ENCODE measurements at places on chromosomes 1 and 21.

- DNase-seq: no peak
Measured at GRCh38 chr1:193275773-193276172, 89.4 kb upstream of the B3GALT2 start.

DNA sequence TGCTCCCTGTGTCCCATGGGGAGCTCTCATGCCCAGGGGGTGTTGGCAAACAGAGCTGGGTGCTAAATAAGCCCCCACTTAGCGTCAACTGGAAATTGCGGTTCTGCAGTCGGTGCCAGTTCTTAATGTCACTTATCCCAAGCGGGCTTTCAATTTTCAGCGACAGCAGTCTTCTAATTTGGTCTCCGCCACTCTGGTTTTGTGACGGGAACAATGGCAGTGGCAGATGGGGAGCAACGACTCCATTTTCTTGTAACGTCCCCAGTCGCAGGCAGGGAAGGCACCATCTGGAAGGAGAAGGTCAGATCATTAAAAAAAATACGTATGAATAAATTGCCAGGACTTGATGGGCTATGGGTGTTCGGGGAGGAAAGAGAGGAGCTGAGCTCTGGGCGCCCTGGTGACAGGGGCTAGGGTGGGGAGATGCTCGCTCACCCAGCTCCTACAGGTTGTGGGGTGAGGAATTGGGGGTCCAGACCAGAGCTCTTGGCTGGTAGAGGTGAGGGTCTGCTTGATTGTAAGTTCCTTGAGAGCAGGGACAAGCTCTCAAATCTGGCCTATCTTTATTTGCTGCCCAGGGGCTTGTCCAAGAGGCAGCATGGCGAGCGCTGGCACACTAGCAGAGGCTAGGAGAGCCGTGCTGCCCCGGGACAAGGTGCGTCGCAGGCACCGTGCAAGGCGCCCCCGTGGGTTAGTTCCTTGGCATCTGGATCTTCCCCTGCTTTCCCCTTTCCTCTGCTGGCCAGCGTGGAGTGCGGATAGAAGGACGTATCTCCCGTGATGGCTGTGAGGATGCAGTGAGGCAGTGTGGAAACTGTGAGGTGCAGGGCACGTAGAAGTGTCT lies 105.8 kb downstream of the ARHGEF10L start:
- DNase-seq: no peak

- no peak for DNase-seq
Measured at GRCh38 chr1:117096951-117097408, 24.6 kb downstream of the TRIM45 start.

GRCh38 chr1:164589961-164590507 lies 31.1 kb downstream of the PBX1 start:
- no peak for DNase-seq

- DNase-seq: no peak
Measured at GRCh38 chr1:41479000-41479807, 5.3 kb downstream of the EDN2 start.

GRCh38 chr1:231584117-231584516 lies 42.5 kb upstream of the DISC1 start:
- no peak for DNase-seq

- no peak for DNase-seq
Measured at GRCh38 chr1:28458237-28459228, 47.3 kb upstream of the RCC1 start.

- no peak for DNase-seq
Measured at GRCh38 chr1:149978547-149979023, 31.9 kb downstream of the OTUD7B start.

DNA sequence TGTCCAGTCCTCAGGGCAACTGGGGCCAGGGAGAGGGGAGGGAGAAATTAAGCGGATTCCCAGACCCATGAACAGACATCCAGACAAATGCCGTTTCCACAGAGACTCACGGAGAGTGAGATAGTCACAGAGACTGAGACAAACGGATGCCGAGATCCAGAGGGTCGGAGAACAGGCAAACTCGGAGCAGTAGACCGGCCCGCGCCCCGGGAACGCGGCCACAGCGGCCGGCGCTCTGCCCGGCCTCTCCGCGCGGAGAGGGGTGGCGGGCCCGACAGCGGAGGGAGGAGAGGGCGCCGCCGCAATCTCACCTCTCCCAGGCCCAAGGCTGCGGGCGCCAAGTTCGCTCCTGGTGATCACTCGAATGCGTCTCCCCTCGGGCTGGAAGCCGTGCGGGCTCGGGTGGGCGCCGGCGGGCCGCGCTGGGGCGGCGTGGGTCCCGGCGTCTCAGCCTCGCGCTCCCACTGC lies 831 bp upstream of the FOXD2 start:
- no peak for DNase-seq

GRCh38 chr1:206419783-206420182 lies 50.5 kb upstream of the IKBKE start:
- no peak for DNase-seq

GRCh38 chr1:247429496-247429895 lies 13.5 kb downstream of the NLRP3 start:
- no peak for DNase-seq

- DNase-seq: no peak
Measured at GRCh38 chr1:201026836-201027235, 3.3 kb upstream of the KIF21B start.

- DNase-seq: no peak
Measured at GRCh38 chr1:87169263-87169910, 159.3 kb upstream of the LMO4 start.

GRCh38 chr1:164320790-164321731 lies 237.9 kb upstream of the PBX1 start:
- DNase-seq: no peak

- DNase-seq: no peak
Measured at GRCh38 chr1:215600867-215601266, 33.8 kb downstream of the KCTD3 start.

- no peak for DNase-seq
Measured at GRCh38 chr1:115218699-115219098, 119.3 kb downstream of the NGF start.

DNA sequence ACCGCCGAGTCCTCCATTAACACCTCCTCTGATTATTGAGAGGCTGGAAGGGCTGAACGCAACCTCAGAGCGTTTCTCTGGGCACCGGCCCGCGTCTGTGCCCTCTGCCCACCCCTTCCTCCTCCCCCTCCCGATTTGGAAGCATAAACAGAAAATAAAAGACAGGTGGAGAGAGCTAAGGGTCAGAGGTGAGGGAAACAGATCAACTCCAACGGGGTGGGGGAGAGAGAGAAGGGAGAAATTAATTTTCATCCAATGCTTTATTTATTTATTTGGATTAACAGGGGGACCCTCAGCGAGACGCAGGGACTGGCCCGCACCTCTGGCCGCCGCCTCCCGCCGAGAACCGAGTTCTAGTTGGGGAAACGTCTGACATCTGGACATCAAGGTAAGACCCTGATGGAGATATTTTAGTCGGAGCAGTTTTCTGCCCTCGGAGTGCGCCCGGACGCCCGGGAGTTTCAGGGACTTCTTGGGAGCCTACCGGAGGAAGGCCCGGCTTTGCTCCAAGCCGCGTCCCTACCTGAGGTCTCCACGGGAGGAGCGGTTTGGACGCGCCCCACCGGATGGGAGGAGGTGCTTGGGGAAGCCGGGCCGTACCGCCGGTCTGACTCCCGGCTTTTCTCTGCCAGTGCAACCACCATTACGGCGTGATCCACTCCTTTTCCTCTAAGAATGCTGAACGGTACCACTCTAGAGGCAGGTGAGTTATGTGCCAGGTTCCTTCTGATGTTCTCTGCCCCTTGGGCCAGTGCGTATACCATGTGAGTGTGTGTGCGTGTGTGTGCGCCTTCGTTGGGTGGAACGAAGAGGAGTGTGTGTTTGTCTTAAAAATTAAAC lies 5.1 kb upstream of the LHX9 start:
- peak; percentile 66 for DNase-seq

DNA sequence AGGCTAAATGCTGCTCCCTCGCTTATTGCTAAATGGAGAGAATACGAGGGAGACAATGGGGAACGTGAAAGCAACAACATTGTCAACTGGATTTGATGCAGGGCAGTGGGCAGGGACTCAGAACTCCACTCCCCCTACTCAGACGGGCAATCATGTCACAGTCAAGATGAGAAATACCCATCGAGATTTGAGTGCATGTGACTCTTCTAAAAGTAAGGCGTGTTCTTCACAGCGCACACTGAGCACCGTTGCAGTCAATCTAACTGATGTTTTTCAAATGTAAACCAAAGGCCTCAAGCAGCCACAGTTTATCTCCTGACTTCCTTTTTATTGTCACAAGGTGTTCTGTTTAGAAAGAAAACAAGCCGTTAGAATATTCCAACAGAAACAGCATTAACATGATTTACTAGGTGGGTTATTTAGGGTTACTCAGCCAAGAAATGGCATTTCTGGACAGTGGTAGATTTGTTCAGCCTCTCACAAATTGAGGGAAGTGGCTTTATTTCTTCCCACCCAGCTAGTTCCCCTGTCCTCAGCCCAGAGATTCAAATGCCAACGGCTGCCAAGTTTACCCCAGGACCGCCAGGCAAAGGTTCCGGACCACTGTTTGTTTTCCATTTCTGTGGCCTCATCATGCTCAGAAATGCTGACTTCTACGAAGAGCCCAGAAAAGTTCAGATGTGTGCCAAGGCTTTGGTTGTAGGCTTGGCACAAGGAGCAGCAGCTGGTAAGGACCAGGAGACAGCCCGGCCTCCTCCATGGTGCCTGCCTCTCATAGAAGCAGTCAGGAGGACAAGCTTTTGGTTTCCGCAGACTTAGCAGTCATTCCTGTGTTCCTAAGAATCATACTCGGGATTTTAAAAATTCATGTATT lies 171.4 kb downstream of the KIF26B start:
- DNase-seq: no peak

DNA sequence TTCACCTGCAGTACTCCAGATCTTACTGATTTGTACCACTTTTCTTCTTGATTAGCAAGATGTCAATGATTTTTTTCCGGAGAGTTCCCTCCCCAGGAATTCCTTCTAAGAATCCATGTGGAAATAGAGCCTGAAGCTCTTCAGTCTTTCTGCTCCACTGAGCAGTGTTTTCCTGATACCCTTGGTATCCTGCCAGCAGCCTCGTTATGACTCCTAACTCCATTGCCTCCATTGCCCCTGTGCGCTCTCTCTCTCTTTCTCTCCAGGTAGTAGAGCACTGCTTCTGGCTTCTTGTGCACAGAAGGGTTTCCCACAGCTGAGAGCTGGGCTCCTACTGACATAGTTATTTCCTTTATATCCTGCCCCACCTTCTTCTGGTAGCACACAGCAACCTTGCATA lies 12.2 kb downstream of the UBE2U start:
- no peak for DNase-seq

GRCh38 chr1:150552128-150552910 lies 3.1 kb downstream of the ADAMTSL4 start:
- DNase-seq: peak; percentile 95

GRCh38 chr1:221045842-221046831 lies 166.9 kb downstream of the HLX start:
- no peak for DNase-seq

GRCh38 chr1:88421997-88422396 lies 262.1 kb upstream of the PKN2 start:
- DNase-seq: no peak

- no peak for DNase-seq
Measured at GRCh38 chr1:2397007-2397679, 5.5 kb downstream of the RER1 start.

DNA sequence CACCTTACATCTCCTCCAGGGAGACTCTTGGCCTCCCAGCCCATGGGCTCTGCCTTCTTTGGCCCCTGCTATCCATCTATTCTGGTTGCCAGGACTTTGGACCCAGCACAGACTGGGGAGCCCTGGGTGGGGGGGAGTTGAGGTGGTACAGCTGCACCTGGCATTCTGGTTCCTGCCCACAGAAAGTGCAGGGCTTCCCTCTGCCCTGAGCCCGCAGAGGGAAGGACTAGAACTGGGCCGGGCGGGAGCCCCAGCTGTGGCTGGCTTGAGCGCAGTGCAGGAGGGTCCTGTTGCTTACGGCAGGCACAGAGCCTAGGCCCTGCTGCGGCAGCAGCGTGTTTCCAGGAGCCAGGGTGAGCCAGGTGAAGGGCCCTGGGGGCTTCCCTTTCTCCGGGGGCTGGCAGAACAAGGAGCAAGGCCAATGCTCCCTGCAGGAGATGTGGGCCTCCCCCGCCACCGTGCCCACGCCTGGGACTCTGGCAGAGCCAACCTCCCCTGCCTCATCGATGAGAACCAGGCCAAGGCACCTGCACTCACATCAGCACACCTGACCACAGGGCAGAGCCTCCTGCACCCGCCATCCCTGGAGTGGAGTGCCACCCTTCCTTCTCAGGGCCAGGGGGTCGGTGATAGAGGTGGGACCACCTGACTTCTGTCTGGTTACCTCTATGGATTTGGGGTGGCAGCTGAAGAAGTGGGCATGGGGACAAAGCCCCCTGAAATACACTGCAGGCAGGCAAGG lies 16.1 kb downstream of the PARS2 start:
- DNase-seq: no peak

GRCh38 chr1:86429835-86430234 lies 5.9 kb downstream of the CLCA2 start:
- no peak for DNase-seq

GRCh38 chr1:61583703-61584102 lies 141.2 kb downstream of the TM2D1 start:
- DNase-seq: no peak

DNA sequence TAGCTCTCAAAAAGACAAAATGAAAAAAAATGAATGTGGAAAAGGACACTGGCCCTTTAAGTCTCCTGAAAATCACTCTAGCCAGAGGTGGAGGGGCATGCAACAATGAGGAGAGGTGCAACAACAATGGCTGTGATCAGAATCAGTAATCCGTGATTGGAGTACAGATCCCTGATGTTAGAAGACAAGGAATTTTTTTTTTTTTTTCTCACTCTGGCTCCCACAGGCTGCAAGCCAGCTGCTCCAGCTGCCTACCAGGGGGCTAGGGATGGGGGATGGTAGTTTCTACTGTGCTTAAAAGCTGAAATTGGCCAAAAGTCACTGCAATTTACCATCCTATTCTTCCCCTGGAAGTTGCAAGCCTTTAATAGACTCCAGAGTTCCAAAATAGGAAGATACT lies 54.5 kb downstream of the STYXL2 start:
- DNase-seq: no peak

DNA sequence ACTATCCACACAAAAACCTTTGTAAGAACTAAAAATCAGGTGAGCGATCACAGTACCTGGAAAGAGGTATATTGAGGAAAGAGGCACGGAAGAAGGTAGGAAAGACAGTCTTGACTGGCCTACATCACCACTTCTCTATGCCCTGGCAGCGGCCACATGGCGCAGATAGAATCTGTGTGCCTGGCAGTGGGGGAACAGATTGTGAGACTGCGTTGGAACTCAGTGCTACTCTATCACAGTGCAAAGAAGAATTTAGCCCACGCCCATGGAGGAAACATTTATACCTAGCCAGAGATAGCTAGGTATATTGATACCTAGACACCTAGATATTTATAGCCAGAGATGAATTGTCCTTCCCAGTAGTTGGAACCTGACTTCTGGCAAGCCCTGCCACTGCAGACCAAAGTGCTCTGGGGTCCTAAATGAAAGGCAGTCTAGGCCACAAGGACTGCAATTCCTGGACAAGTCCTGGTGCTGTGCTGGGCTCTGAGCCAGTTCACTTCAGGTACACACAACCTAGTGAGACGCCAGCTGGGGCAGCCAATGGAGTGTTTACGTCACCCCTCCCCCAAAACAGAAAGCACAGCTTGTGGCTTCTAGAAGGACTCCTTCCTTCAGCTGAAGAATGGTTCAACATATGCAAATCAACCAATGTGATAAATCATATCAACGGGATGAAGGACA lies 51.9 kb downstream of the DHX9 start:
- DNase-seq: no peak
